ENCODE measurements at places on chromosomes 6 and 20.
A peak's percentile ranks its signal among the peaks of the same experiment; 100 is the strongest.

DNA sequence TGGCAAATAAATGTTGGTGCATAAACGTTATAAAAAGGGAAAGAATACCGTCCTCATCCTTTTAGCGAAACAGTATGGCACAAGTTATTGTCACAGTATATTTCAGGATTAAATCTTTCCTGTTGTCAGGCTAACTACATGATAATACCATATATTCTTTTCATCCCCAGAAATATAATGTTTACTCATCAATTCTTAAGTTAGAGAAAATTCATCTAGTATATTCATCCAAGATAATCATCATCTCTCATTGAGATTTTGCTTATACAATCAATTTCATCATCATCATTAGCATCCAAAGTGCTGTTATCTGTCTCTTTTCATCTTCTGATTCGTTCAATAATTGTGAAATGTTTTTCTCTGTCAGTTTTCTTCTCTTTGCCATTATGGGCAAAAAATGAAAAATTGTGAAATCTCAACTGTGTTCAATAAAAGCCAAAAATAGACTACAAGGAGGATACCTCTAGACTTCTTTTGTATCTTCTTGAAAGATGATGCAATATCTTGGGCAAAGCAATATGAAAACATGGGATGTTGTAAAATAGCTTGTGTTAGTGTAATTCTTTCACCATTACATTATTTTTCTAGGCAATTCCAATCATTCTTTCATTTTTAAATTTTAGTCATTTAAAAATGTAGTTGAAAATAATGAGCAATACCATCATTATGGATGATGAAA is 2.6 kb downstream of the SPACA1 start:
- DNase-seq = no peak

- DNase-seq = no peak
Observed at GRCh38 chr6:39958947-39959346, 24.7 kb upstream of the MOCS1 start.

- DNase-seq = no peak
Observed at GRCh38 chr6:42168650-42169049, 4.5 kb upstream of the GUCA1A start.

- no peak for DNase-seq
Observed at GRCh38 chr20:11246251-11246775, 572.5 kb upstream of the JAG1 start.

- DNase-seq = no peak
Observed at GRCh38 chr20:36461600-36462439, 79.5 kb upstream of the MYL9 start.

- no peak for DNase-seq
Observed at GRCh38 chr20:42595625-42596024, 594.1 kb downstream of the PTPRT start.

DNA sequence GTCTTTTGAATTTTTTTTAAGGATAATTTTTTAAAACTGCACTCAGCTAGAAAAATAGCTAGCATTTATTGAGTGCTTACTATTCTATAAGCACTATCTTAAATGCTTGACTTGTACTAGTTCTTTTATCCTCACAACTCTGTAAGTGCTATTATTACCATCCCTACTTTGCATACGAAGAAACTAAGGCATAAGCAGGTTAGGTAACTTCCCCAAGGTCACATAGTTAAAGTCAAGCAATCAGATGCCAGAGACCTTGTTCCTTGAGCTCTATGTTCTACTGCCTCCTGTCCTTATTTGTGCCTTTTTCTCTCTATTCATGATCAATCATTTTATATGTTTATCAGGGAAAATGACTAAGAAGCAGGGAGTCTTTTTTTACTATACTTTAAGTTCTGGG is 65.0 kb downstream of the GCLC start:
- no peak for DNase-seq

DNA sequence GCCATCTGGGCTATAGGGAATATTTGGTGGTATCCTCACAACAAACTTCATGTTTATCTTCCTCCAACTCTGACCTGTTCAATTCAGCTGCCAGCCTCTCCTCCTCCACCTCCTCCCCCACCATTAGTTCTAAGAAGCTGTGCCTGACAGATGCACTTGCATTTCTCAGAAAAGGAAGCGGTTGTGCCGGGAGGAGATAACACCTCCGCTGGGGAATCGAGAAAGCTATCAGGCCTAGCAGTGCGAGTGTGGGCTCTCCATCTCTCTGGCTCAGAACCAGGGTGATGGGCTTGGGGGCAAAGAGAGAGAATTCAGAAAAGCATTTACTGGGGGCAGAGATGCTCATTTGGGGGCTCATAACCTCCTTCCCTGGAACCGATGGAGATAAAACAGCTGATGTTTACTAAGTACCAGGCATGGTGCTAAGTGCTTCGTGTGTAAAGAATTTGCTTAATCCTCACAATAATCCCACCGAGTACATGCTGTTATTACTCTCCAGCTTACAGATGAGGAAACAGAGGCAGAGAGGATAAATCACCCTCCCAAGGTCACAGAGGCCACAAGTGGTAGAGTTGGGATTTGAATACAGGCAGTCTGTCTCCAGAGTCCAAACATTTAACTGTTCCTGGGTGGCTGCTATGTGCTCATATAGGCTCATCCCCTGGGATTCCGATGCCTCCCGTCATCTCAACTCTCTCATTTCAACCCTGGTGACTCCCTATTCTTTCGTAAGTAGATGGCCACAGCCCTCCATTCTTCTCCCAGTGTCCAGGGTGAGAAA is 38.3 kb downstream of the COX4I2 start:
- peak; percentile 90 for DNase-seq

GRCh38 chr6:95280686-95281273 is 296.6 kb upstream of the MANEA start:
- DNase-seq = no peak

GRCh38 chr6:108291091-108291490 is 3.8 kb upstream of the AFG1L start:
- DNase-seq = no peak

GRCh38 chr6:48378884-48379407 is 267.9 kb upstream of the PTCHD4 start:
- no peak for DNase-seq

DNA sequence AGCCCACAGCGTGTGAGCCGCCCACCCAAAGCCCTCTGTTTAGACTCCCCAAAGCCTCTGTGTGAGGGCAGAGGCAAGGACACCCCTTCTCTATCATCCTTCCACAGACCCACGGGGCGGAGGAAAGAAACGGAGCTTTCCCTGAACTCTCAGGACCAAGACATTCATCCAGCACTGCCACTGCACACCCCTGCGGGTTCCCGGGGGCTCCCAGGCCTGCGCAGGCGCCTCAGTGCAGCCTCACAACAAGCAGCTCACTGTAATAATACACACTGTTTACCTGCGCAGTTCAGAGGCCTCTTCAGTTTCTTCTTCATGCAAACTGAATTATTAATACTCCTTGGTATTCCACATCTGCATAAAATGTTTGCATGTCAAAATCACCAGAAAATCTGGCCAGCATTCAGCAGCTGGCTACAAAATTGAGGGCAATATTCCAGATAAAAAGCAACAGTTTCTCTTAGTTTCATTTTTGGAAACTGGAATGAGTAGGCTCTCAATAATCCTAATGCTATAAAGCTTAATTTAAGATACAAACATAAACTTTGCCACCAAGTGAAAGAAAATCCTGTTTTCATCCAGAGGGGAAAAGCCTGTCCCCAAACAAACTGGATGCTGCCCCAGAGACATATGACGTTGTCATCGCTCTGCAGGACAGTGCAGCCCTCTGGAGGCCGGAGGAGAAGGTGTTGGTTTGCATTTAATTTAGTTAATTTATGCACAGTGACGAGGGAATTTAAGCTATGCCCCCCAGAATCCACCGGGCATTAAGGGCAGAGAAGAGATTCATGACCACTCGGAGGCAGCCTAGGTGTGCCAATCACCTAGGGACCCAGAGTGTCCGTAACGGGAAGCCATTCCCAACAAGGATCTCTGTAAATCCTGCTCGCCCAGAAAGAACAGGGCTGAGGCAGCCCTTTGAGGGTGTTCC is 45.3 kb downstream of the NINL start:
- no peak for DNase-seq

GRCh38 chr6:166581091-166581511 is 5.4 kb downstream of the RAMACL start:
- DNase-seq = no peak

DNA sequence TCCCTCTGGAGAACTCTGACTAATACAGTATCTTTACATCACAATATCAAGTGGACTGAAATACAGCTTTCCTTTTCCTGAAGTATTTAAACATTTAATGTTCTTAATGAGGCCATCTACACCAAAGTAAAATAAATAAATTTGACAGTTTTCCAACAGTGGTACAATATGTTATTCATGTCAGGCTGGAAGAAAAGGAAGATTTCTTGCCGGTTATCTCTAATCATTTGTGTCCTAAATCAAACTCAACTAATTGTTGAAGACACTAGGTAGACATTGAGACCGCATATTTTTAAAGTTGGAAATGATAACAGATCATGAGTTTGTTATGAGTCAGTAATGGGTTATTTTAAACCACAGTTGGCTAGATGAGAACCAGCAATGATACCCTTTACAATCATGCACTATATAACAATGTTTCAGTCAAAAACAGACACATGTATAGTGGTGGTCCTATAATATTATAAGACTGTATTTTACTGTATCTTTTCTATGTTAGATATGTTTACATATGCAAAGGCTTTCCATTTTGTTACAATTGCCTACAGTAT is 241.6 kb downstream of the LMBRD1 start:
- DNase-seq = no peak

DNA sequence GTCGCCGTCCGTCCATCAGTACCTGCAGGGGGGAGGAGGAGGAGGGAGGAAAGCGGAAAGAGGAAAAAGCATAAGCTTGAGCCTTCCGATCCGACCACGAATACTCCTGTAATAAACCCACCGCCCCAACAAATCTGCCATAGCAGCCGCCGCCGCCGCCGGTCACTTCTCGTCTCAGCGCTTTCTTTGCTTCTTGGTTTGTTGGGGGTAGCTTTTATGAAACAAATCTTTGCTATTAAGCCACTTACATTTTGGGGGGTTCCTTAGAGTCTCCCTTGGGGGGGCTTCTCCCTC is 277 bp downstream of the ADGRB3 start:
- DNase-seq = no peak

- no peak for DNase-seq
Observed at GRCh38 chr6:183668-184067, 108.6 kb upstream of the DUSP22 start.
